Stimulated activated CD8-positive, alpha-beta memory T cell treated with anti-CD3 and anti-CD28 coated beads, Interleukin-7, amount 100 ng/mL, for 24 hours (primary cell): ENCODE measurements at places on chromosomes 7 and 10.

GRCh38 chr10:13758312-13758711 is 171.5 kb downstream of the PRPF18 start:
- DNase-seq: no peak

DNA sequence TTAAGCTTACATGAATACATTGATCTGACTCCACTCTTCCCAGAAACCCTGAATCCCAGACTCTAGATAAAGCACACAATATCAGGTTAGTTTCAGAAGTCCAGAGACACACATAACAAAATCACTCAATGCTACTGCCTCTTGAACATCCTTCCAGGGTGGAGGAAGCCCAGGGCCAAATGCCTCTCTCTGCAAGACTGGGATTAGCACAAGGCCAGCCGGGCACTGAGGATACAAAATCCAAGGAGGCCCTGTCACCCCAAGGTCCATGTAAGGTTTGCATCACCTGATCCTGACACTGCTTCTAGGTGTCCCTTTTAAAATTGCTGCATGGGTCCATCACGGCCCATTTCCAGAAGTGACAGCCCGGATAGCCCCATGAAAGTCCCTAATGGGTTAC is 2.6 kb upstream of the PLXNA4 start:
- DNase-seq: no peak

GRCh38 chr10:108469940-108470339 is 1305.4 kb upstream of the SORCS1 start:
- no peak for DNase-seq

DNA sequence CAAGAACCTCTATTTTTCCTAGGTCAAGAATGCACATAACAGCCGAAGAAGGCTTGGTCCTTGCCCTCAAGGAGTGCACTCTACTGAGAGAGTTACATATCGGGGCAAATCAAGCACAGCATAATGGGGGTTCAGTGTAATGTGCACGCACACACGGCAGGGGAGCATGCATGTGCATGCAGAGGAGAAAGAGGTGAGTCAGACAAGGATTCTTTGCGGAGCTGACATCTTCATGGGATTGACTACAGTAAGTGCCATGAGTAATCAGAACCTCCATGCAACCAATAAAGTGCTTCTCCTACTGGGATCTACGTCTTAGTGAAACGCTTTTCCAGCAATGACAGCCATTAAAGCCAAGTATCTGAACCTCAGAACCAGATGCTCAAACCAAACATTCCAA is 123.6 kb downstream of the RNF216 start:
- no peak for DNase-seq

- peak; percentile 48 for DNase-seq
Measured at GRCh38 chr7:21945454-21946221, at the start of gene CDCA7L. Gene CDCA7L (minus strand): TSS chr7:21945899. CDS start chr7:21945804, 95 bp downstream.

GRCh38 chr10:21479570-21480315 is 45.7 kb downstream of the SKIDA1 start:
- DNase-seq: no peak

- no peak for DNase-seq
Measured at GRCh38 chr10:100184426-100184825, 1.4 kb downstream of the ERLIN1 start.

DNA sequence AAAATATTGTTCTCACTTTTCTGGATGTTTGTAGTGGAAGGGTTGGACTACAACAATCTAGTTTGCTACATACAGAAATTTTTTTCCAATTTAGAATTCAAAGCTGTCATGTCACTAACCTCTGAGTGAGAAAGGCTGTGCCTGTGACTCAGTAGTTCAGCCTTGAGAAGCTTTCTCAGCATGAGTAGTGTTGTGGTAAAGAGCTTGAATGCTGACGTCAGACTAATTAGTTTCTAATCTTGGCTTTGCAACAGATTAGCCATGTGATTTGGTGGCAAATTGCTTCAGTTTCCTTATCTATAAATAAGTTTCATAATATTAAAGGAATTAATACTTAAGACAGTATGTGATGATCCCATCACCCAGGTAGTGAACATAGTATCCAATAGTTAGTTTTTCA is 83.8 kb downstream of the ABCA13 start:
- DNase-seq: no peak

DNA sequence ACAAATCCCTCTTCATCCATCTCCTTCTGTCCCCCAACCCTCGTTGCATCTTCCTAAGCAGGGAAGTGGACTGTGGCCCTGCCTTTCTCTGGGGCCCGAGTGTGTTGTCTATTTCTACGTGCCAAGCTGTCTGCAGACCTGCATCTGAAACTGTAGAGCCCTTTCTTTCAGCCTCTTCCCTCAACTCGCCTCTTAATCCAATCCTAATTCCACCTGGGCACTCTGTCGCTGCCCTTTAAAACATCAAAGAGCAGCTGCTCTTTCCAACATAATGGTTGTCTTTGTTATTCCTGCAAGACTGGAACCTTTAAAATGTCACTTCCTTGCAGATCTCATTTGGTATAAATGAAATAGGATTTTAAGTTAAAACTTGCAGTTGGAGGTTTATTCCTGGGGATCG is 21.5 kb upstream of the ADAM12 start:
- no peak for DNase-seq

- no peak for DNase-seq
Measured at GRCh38 chr10:44980309-44981171, 1.9 kb upstream of the DEPP1 start.
